ENCODE measurements at places on chromosomes 6 and 20.

DNA sequence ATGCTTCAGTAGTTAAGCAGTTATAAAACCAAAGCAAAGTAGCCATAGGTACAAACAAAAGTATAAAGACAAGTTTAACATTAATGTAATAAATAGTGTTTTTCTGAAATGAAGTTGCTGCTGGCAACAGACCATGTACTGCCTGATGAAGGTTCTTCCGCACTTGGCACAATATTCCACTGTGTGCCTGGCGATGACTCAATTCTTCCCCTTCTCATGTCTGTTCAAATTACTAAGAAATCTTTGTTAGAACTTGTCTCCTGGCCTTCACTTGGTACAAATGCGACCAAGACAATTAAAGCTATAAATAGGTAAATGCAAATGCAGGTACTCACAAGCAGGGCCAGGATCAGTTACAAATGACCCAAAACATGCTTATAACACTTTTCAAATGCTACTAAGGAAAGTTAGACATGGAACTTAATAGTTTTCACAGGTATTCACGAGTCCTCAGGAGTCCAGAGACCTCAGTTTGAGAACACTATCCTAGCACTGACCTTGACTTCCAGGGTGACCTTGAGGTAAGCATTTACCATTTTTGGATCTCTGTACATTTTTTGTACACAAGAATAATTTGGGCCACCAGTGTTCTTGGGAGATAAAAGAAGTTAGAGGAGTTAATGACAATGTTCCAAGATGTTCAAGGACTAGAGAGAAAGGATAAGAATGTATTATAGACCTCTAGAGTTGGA is 8.1 kb upstream of the DDR1 start:
- DNase-seq: no peak

DNA sequence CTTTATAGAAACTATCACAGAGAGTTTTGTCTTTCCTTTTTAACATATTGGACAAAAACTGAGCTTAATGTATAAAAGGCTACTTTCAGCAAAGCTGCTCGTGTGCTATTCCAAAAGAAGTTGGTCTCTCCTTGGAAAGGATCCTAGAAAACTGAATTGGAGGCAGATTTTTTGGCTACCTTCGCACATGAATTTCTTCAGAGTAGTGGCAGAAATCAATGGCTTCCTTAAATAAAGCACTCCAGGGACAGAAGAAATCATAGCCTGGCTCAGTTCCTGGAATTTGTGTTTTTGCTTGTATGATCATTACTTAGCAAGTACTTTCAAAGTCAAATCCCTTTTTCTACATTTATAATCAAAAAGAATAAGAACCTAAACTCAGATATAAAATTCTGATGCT is 780.3 kb downstream of the PHF3 start:
- no peak for DNase-seq

- DNase-seq: no peak
Measured at GRCh38 chr6:88223298-88223697, 57.2 kb upstream of the CNR1 start.

DNA sequence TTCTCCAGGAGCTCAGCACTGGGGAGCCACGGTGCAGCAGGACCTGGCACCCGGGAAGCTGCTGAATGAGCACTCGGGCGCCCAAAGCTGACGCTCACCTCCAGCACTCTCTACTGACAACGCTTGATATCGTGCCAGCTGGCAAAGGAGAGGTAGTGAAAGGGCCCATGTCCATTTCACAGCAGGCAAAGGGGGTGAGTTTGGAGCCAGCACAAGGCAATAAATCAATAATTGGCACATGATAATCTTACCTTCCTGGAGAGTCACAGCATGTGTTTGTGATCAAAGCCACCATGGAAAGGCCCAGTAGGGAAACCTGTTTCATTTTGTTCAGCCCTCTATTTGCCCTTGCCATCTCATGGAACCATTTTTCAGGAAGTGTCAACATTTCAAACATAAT is 23.3 kb upstream of the SMIM26 start:
- no peak for DNase-seq

DNA sequence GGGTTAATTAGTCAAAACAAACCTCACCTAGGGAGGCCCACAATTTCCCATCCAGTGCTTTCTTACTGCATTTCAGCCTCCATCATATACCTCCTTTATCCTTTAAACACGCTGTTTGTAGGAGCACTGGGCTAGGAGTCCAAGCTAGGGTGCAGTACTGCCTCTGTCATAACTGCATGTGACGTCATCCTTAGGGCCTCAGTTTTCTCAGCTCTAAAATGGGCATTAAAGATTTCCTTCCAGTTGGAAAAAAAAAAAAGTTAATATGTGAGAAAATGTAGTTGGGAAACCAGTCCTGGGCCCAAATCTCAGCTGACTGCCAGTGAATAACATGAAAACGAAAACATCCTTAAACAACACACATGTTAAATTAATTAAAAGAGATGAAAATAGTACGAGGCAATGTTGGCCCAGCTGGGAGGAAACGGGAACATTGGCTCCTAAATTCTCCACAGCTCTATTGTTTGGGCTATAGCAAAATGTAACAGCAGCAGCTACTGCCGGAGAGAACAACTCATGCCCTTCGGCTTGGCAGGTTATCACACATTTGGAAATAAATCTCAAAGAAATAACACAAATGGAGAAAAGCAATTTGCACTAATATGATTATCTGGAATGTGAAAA is 79.9 kb upstream of the CCDC167 start:
- DNase-seq: no peak

DNA sequence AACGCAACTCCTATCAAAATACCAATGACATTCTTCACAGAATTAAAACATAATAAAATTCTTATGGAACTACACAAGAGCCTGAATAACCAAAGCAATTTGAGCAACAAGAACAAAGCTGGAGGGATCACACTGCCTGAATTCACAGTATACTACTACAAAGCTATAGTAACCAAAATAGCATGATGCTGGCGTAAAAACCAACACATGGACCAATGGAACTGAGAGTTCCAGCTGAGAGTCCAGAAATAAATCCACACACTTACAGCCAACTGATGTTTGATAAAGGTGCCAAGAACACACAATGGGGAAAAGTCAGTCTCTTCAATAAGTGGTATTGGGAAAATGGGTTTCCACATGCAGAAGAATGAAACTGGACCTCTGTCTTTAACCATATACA is 6.9 kb downstream of the MLIP start:
- no peak for DNase-seq

- DNase-seq: no peak
Measured at GRCh38 chr20:22339091-22339881, 245.1 kb downstream of the FOXA2 start.

- peak; percentile 66 for DNase-seq
Measured at GRCh38 chr6:33430991-33431879, 11.4 kb downstream of the SYNGAP1 start.

- DNase-seq: no peak
Measured at GRCh38 chr20:49104365-49104648, 58.2 kb downstream of the CSE1L start.

DNA sequence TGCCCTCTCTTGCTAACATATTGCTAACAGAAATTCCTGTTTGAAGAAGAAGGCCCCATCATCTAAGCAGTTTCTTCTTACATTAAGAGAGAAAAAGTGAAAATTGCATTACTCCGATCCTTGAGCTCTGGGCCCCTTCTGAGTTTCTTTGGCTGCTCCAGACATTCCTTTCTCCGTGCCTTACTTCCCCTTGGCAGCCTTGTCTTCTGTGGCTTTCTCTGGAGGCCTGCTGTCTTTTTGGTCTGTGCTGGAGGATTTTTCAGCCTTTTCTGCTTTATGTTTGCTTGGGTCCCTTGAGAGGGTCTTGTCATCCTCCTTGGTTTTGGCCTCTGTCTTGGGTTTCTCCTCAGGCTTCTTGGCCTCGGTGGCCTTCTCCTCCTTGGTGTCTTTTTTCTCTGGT is 378.8 kb upstream of the CHD6 start:
- DNase-seq: no peak

GRCh38 chr20:58918621-58919020 is 62.4 kb upstream of the NELFCD start:
- DNase-seq: no peak

- no peak for DNase-seq
Measured at GRCh38 chr6:118680452-118681095, 29.2 kb upstream of the CEP85L start.

DNA sequence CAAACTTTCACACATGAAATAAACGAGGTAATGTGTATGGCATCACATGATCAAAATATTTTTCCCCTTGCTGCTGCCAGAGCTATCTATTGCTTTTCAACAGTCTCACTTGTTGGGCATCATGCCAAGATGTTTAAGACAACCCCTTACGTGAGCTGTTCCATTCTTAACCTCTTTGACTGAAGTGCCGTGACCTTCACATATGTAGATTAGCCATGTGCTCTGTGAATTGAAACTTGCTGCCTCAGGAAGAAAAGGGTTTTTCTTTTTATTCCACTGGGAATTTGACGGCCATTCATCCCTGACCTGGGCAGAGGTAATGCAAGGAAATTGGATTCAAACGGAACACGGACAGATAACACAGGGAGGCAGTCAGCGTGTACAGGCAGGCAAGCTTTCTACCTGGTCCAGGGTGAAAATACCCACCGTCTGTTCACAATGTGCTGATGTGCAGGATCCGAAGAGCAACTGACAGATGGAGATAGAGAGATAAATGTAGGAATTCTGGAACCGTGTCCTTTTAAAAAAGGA is 14.2 kb downstream of the ARID1B start:
- no peak for DNase-seq

- DNase-seq: no peak
Measured at GRCh38 chr20:15482525-15482924, 1090.7 kb downstream of the KIF16B start.

DNA sequence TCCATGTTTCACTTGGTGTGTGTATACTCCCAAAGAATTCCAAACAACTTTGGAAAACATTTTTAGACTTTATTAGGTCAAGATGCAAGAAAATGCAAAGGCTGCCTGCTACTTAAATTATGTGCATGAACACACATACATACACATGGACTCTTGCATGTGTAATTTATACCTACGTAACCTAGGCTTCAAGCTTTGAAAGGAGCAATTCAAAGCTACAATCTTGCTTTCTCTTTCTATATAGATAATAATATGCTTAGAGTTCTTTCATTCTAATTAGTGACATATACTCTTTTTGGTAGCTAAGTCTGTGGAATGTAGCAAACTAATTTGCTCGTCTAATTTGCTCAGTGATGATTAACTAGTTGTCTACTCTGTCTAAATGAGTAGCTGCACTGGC is 146.5 kb downstream of the EPHA7 start:
- DNase-seq: no peak

DNA sequence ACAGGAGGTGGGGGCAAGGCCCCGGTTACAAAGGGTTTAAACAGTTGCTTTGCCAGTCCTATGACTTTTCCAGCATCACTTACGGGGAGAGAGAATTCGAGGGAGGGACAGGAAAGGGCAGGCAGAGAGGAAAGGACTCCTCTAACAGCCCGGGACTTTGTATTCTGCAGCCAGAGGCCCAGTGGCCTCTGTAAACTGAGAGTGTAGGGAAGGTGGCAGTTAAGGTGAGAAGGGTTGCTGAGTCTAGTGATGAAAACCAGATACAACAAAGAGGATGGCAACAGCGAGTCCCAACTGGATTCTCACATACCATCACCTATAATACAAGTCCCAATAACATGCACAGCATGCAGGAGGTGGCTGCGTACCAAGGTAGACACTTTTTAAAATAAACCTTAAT is 13.5 kb downstream of the PLAGL2 start:
- no peak for DNase-seq

GRCh38 chr20:46196990-46197389 is 78.9 kb downstream of the CD40 start:
- DNase-seq: no peak

- no peak for DNase-seq
Measured at GRCh38 chr20:42972591-42972990, 217.1 kb downstream of the PTPRT start.

GRCh38 chr6:131255911-131256310 is 120.6 kb downstream of the AKAP7 start:
- DNase-seq: no peak

- DNase-seq: no peak
Measured at GRCh38 chr6:75296811-75297779, 12.5 kb upstream of the TMEM30A start.

DNA sequence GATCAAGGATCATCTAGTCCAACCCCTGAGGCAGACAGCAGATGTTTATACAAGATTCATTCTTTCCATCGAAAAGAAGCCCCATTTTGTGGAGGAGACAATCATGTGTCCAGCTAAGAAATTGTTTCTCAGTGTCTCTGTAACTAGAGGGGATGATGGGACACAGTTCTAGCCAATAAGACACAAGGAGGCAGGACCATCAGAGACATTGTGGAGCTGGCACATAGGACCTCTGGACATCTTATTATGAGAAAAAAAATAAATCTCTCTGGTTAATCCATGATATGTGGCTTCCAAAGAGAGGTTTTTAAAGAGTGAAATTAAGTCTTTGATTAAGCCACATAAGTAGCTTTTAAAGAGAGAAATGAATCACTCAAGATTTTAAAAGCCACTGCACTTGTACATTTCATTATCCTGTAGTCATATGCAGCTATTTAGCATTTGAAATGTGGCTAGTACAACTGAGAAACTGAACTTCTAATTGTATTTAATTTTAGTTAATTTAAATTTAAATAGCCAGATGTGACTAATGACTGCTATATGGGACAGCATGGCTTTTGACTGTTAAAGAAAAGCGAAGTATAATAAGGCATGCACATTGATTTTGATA is 176.8 kb downstream of the TASP1 start:
- DNase-seq: no peak

DNA sequence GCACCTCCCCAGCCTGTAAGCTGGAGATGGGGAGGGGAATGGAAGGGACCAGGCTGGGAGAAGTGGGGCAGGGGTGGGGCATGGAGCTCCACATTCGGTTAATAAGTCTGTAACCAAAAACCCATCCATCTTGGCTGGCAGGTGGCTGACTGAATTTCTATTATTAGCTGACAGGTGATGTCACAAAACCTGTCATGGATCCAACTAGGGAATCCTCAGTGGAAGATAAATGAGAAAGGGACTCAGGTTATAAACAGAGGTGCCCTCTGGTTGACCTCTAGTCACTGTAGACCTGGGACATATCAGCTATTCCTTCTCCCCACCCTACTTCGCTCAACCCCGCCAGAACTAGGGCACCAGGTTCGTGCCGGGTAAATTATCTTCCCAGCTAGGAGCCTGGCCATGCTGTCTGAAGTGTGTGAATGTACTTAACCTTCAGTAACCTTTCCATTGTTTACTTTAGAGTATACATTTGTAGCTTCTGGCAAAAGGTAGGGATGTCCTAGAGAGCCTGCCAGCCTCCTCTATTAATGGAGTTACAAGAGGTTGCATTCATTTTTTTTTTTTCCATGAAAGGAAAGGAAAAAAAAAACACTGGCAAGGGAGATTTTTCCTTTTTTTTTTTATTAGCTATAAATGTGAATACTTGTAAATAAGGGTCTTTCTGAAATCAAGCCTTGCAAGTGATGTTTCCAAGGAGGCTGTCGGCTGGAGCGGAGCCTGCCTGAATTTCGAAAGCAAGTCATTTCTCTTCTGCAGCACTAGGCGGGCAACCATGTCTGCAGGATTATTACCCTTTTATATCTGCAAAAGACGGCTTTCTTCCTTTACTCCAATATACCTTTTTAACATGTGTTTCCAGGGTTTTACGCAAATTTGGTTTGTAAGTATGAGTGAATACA is 135.9 kb downstream of the TMEM242 start:
- DNase-seq: no peak

All from stimulated activated CD8-positive, alpha-beta memory T cell treated with anti-CD3 and anti-CD28 coated beads, Interleukin-4, amount 100 ng/mL, for 4 hours (primary cell).